Right ventricle myocardium inferior (tissue), 1 donor: ENCODE measurements at places on chromosomes 3 and 15. TPM values are rescaled to one million over a fixed set of nuclear protein-coding genes. Genes with fewer than 3 reads are reported as not detected.

The LIPC gene
- 0.70 TPM for total RNA-seq

The ADAMTSL3 gene
- total RNA-seq, result 11.5 TPM

The IQCF5 gene
- total RNA-seq, result not detected

The GCSAM gene
- total RNA-seq, result not detected

The SENP5 gene
- 15.8 TPM for total RNA-seq

The ZMYND10 gene
- total RNA-seq, result not detected

The ITIH4 gene
- total RNA-seq, result 5.0 TPM

The GP5 gene
- total RNA-seq, result not detected

The SCG5 gene
- not detected for total RNA-seq

The CALML4 gene
- 1.5 TPM for total RNA-seq

The HMCES gene
- 42.3 TPM for total RNA-seq

The THOC7 gene
- 79.1 TPM for total RNA-seq

The EFHB gene
- not detected for total RNA-seq

The FSIP1 gene
- 0.73 TPM for total RNA-seq

The MOBP gene
- total RNA-seq, result not detected

The FAM81A gene
- total RNA-seq, result 11.0 TPM

The VIPR1 gene
- 2.1 TPM for total RNA-seq

The CDC25A gene
- total RNA-seq, result 1.1 TPM

The HMG20A gene
- total RNA-seq, result 30.1 TPM

The ARHGEF3 gene
- total RNA-seq, result 19.0 TPM

The OXSM gene
- 14.8 TPM for total RNA-seq

The RLBP1 gene
- total RNA-seq, result not detected

The AMIGO3 gene
- total RNA-seq, result not detected
